ENCODE measurements at places on chromosomes 12 and 14.

- no peak for DNase-seq
These were observed 14.5 kb downstream of the SCNN1A start for GRCh38 chr12:6360578-6361490.

DNA sequence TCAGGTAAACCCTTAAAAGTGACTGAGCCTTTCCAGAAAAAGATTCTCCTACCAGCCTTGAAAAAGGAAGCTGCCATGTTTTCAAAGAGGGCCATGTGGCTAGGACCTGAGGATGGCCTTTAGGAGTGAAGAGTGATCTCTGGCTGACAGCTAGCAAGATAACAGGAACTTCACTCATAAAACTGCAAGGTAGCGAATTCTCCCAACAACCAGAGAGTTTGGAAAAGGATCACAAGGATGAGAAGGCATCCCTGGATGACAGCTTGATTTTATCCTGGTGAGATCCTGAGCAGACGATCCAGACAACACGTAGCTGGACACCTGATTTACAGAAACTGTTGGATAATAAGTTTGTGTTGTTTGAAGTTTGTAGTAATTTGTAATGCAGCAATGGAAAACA, 115.6 kb upstream of the FBXO33 start:
- no peak for DNase-seq

DNA sequence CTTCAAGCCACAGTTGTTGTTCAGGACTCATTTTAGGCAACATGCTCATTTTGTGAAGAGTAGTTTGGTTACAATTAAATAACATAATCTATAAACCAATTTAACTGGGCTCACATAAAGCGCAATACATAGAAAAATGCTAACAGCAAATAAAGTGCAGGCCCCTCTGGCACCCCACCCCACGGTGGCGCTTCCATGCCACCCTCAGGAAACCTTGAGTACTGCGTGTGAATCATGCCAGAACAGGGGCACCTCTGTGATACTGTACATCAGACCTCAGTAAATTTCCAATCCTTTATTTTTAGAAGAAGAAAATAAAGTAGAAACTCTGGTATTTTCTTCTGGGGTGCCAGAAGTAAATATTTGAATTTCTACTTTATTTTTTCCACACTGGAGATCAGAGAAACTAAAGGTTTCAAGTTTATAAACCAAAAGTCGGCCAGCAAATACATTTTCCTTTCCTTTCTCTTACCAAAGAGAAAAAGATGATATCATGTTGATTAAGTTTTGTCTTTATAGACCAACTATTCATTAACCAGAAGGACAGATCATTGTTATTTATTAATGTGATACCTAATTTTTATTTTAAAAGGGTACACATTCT, 316.8 kb downstream of the PAWR start:
- no peak for DNase-seq

DNA sequence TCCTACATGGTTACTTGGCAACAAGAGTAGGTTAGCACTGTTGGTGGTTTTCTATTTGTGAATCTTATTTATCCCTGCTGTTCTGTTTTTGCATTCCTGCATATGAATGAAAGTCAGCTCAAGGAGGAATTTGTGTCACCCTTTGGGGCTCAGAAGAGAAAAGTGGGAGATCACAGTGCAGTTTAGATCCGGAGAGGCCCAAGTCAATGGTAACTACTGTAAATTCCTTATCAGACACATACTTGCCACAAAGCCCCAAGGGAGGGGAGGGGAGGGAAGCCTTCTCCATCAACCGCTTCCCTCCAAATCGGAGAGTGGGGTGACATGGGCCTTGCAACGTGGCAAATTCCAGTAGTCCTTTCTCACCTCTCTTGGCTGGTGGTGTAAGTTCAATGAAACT, 15.0 kb downstream of the GSG1 start:
- no peak for DNase-seq

- DNase-seq: no peak
These were observed 70.0 kb upstream of the VPS33A start for GRCh38 chr12:122336015-122336946.

DNA sequence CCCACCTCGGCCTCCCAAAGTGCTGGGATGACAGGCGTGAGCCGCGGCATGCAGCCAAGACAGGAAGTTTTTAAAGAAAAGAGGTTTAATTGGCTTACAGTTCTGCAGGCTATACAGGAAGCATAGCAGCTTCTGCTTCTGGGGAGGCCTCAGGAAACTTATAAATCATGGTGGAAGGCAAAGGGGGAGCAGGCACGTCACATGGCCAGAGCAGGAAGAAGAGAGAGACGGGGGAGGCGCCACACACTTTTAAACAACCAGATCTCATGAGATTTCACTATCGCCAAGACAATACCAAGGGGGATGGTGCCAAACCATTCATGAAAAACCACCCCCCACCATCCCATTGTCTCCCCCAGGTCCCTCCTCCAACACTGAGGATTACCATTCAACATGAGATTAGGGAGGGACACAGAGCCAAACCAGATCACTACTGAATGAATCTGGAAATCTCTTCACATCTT, 14.1 kb downstream of the CCDC63 start:
- DNase-seq: no peak

Measured in HFF-Myc (cell line).